Endothelial cell (in vitro differentiated cells): ENCODE measurements at places on chromosomes 5 and 9.

DNA sequence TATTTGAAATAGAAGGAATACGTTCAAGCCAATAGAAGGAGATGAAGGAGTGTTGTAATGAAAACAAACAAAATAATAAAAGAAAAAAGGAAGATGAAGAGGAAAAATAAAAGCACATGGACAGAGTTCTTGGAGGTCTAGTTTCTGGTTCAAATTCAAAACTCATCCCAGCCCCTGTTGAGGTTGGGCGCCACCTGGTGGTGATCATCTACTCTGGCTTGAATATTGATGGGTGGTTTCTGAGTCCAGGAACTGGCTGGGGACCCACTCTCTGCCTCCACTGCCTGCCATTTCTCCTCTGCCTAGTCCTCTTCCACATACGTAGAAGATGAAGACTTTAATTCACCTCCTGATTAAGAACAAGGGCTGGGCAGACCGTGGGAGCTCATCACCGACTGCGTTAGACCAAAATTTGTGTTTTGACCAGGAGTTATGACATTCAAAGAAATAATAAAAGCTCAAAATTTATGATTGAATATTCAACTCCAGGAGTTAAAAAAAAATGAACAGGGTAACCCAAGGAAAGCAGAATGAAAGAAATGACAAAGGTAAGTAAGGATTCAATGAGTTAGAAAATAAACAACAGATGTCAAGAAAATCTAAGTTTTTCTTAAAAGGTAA lies 99.0 kb upstream of the SLC1A3 start:
- peak; percentile 79 for DNase-seq

DNA sequence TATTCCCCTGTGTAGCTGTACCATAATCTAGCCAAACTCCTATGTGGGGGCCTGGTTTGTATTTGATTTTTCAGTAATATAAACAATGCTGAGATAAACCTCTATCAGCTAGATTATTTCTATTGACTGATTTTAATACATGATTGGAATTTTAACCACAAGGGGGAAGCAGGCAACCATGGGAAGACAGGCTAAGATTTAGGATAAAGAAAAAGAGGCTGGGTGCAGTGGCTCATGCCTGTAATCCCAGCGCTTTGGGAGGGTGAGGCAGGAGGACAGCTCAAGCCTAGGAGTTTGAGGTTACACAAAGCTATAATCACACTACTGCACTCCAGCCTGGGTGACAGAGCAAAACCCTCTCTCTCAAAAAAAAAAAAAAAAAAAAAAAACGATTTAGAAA lies 18.1 kb upstream of the GPX3 start:
- DNase-seq = no peak

DNA sequence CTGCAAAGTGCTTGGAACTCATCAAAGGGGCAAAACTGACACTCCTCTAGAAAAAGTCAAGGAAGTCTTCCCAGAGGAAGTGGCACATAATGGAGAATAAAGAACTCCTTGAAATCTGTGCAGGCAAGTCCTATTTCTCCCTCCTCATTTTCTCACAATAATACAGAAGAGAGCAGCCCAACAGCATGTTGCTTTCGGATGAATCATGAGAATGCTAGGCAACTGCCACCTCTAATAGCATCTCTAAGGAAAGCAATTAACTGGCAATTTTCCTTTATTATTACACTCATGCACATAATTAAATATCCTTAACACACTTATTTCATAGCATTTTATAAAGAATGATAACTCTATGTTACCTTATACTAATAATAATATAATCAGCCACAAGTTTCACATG lies 122.2 kb upstream of the PTGER4 start:
- DNase-seq = no peak

GRCh38 chr9:22079873-22080341 lies 70.8 kb upstream of the CDKN2B start:
- DNase-seq = no peak

DNA sequence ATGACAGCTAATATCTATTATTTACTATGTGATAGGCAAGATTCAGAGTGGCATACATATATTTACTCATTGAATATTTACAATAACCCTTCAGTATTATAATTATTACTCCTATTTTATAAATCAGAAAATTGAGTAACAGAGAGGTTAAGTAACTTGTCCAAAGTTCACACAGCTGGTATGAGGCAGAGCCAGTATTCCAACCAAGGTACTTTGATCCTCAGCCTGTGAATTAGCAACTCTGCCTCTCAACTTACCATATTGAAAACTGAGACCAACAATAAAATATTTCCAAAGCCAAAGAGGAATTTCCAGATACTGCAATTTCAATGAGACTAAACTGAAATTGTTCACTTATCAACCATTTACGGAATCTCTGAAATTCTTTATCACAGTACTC lies 67.9 kb upstream of the TSLP start:
- no peak for DNase-seq

- no peak for DNase-seq
Measured at GRCh38 chr5:149886060-149886459, 58.5 kb downstream of the PDE6A start.

- no peak for DNase-seq
Measured at GRCh38 chr9:120526534-120526933, 53.4 kb downstream of the CDK5RAP2 start.

DNA sequence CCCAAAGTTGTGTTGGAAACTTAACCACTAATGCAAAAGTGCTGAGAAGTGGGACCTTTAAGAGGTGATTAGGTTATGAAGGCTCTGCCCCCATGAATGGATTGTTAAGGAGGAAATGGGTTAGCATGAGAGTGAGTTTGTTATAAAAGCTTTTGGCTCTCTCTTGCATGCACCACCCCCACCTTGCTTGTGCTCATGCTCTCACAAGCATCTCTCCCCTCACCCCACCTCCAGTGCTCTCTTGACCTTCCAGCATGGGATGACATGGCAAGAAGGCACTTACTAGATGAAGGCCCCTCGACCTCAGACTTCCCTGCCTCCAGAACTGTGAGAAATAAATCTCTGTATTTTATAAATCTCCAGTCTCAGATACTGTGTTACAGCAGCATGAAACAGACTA lies 52.8 kb downstream of the RICTOR start:
- DNase-seq = no peak
